ENCODE measurements at places on chromosomes 2 and 18.

- no peak for DNase-seq
Measured at GRCh38 chr18:13455960-13456481, 237.5 kb downstream of the LDLRAD4 start.

GRCh38 chr18:56647071-56647470 is 4.1 kb upstream of the WDR7 start:
- no peak for DNase-seq

DNA sequence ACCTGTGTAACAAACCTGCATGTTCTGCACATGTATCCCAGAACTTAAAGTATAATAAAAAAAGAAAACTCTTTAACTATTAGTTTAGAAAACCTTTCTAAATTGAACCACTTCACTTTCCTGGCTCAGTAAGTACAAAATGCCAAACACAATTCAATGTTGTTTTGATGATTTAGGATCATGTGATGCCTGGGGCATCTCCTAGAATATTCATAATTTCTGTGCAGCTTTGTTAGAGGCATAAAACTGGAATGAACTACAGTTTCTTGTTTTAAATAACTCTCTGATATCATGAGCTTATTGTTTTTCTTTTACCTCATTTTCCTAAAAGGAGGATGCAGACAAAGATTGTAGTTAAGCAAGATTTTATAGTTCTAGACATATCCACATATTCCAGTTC is 139.0 kb upstream of the SESTD1 start:
- no peak for DNase-seq

GRCh38 chr2:25814681-25815080 is 63.6 kb downstream of the ASXL2 start:
- DNase-seq: peak; percentile 17
